ENCODE measurements at places on chromosomes 7 and 10.

DNA sequence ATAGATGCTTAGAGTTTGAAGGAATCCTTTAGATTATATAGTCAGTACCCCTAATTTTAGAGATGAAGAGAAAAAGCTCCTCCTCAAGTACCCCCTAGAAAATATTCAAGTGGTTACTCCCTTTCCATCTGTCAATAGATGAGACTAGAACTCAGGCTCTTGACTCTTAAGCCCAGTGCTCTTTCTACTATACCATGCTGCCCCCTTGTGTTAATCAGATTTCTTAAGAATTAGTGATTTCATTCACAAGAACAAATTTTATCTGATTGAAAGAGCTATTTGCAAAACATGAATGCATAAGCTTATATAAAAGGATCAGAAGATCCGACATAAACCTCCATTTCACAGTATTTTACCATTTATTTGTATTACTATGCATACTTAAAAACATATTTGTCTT is 179.3 kb downstream of the TFEC start:
- no peak for DNase-seq

DNA sequence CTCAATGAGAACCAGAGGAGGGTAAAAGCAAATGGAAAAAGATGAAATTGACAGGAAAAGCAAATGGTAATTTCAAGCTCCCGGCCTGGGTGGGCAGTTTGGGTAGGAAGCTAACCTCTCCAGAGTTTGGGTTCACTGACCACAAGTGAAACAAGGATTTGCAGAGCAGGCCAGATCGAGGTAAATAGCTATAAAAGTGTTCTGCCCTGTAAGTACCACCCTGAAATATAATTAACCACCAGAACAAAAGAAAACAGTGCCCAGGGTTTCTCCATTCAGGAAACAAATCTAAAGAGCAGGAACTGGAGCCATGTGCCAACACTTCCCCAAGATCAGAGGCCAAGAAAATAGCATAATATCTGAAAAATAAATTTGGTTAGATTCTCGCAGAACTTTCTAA is 276.7 kb upstream of the MEOX2 start:
- DNase-seq: no peak

DNA sequence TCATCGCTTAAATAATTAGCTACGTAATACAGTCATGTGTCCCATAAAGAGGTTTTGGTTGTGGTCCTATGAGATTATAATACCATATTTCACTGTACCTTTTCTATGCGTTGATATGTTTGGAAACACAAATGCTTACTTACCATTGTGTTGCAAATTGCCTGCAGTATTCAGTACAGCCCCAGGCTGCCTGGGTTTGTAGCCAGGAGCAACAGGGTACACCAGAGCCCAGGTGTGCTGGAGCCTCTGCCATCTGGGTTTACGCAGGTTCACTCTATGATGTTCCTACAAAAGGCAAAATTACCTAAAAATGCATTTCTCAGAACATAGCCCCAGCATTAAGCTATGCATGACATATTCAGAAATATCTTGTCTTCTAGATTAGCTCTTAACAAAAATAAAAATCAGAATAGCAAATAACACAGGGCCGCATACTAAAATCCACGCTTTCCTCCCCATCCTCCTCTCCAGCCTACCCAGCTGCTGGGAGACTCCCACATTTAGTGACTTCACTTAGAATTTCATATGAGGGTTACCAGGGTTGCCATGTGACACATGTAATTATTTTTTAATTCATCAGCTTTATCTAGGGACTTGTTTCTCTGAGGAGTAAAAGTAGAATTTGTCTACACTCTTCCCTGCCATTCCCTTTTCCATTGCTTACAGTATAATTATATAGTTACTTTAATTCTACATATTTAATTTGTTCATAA is 559.0 kb upstream of the ADARB2 start:
- no peak for DNase-seq

GRCh38 chr7:4959306-4959705 is 319 bp upstream of the MMD2 start:
- no peak for DNase-seq

DNA sequence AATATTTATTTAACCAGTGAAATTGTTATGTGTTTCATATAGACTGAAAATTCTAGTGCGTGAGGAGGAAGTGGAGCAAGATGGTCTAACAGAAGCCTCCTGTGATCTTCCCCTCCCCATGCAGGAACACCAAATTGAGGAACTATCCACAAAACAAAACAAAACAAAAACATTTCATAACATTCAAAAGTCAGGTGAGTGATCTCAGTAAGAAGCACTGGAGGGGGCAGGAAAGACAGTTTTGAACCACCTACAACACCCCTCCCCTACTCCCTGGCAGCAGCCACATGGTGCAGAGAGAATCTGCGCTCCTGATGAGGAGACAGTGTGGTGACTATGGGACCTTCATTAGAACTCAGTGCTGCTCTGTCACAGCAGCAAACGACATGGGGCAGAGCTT is 221.9 kb upstream of the SEMA3C start:
- DNase-seq: peak; percentile 6

- no peak for DNase-seq
These were observed 20.1 kb upstream of the FAM170B start for GRCh38 chr10:49153971-49154370.

- DNase-seq: no peak
These were observed 166.8 kb upstream of the MAGI2 start for GRCh38 chr7:79620291-79620690.

DNA sequence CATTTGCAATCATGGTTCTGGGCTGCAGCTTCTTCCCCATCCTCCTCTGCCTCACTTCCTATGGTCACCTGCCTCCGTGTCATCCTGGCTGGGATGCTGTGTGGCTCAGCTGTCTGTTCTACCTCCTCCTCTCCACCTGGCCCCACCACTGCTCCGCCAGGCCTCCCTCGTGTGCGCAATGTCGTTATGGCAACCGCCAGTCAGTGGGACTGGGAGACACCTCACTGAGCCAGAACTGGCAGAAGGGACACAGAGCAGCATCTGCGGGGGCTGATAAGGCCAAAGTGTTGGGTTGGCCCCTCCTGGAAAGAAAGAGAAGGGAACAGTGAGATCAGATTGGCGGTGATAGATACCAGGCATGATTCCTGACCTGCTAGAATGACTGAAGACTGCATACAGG is 527.5 kb downstream of the INHBA start:
- no peak for DNase-seq

DNA sequence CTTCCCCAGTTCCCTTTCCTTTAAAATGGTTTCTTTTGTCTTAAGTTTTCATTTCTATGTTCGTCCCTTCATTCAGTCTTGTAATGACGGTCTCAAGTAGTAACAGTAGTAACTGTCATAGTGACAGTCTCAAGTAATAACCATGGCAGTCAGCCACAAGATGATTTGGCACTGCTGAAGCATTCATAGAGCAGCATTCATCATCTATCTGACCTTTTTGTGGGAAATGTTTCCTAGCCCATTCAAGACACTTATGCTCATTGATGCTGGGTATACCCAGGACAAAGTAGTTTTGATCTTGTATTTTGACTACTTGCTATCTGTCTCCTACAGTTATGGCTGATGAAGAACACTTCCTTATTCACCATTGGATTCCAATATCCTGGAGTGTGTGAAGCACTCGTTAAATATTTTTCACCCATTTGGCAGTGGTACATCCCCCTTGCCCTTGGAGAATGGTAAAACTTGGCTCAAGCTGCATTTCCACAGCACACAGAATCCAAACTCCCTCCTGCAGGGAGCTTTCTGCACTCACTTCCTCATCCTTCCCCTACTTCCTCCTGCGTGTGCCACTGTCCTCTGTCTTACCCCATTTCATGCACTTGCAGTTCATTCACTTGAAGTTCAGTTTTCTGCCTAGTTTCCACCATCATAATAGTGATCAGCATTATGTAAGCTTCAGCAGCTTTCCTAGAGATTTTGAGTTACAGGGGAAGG is 19.0 kb downstream of the GIMAP4 start:
- DNase-seq: no peak

GRCh38 chr7:23546897-23547572 is 15.3 kb upstream of the TRA2A start:
- DNase-seq: peak; percentile 76

DNA sequence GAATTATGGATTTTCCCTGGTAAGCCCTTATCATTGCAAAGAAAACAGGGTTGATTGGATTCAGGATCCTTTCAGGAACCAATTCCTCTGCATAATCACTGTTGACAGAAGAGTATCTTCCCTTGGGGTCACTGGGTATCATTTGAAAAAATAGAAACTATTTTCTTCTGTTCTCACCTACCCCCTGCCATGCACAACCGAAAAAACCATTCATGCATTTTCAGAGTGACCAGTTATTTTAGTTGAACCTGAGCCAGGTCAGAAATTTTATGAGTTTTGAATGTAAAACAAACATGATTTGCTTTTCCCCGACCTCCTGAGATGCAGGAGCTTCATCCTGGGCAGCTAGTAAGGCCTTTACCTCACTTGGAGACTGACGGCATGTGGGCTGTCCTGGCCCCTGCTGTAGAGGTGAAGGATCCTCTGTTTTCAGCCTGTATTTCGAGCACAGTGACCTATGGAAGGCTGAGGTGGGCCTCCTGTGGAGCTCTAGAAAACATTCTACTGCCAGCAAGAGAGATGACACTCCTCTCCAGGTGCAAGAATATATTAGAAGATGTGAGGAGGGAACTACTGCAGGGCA is 30.1 kb downstream of the TMEM178B start:
- no peak for DNase-seq

DNA sequence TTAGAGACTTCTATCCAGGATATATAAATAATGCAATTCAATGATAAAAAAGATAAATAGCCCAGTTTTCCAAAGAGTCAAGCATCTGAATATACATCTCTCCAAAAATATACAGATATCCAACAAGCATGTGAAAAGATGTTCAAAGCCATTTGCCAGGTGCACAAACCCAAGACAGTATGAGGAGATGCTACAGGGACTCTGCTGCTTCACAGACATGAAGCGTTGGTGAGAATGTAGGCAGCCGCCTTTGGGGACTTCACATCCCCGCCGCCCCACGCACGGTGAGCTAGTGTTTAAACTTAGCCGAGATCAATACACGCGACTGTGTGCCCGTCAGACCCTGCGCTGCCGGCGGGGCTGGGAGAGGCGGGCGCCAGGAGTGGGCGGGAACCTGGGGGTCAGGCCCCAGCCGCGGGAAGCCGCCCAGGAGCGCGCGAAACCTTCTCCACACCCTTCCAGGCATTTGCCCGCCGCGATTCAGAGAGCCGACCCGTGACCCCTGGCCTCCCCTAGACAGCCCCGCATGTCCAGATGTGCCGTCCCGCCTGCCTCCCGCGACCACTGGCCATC is 927 bp upstream of the ALOX5 start:
- DNase-seq: no peak

- DNase-seq: peak; percentile 67
These were observed 2.3 kb downstream of the IGF2BP3 start for GRCh38 chr7:23467806-23468525.

DNA sequence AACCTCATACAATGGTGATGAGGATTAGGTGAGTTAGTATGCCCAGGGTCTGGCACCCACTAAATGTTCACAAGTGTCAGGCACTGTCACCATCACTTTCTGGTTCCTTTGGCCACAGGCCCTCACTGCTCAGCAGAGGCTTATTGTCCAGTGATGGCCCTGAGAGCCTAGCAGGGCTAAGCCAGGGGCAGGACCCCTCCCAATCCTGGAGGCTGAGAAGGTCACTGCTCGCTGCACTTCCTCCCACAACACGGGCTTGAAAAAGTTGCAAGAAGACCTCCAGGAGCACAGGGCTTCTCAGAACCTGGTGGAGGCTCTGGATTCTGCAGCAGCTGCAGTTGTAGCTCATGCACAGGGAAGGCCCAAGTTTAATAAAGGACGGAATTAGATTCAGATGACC is 48.1 kb downstream of the DRGX start:
- DNase-seq: no peak

DNA sequence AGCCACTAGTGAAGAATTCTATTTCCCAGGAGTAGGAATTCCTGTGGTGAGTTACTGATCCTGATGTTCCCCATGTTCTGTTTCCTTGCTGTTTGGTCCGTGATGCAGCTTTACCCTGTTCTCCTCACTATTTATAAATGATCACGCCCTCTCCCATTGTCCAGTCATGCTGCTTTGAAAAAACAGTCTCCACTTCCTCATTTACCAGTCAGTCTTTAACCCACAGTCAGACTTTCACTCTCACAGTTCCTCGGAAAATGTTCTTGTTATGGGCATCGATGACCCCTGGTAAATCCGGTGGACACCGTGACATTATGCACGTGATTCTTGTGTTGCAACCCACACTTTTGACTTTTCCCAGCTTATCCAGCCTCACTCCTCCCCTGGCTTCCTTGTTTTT is 14.4 kb downstream of the SCIN start:
- DNase-seq: peak; percentile 24

DNA sequence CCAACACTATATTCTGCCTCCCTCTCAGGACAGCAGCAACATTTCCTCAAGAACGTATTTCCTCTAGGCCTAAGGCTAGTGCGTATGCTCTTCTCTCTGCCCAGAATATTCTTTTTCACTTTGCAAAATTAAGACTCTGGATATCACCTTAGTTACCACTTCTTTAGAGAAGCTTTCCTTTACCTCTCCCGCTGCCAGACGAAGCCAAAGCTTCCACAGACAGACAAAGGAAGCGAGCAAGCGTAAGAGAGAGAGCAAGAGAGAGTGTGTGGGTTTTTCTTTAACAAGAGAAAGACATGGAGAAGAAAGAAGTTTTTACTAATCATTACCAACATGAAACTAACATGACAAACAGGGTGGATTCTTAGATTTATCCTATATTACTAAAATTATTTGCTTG is 64.1 kb downstream of the P4HA1 start:
- DNase-seq: no peak

- DNase-seq: peak; percentile 60
These were observed 75.3 kb upstream of the CC2D2B start for GRCh38 chr10:95832216-95833041.

GRCh38 chr7:112414855-112415490 is 35.3 kb upstream of the IFRD1 start:
- no peak for DNase-seq

- no peak for DNase-seq
These were observed 60.5 kb downstream of the CCNY start for GRCh38 chr10:35396560-35397434.

DNA sequence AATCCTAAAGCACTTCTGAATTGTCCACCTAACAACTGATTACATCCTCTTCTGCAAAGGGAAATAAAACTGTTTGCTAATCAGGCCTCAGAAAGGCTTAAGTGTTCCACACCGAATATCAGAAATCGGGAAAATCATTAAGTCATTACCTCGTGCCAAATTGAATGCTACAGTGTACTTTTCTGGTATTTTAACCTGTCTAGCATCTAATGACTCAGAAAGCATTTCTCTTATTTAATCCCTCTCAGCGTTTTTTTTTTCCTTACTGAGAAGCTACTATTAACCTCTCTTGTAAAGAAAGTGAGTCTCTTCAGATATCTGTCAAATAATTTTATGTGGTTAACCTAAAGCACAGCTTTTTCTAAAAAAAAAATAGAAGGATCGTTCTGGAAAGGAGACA is 28.6 kb downstream of the VIM start:
- DNase-seq: no peak

GRCh38 chr10:45308707-45309106 is 6.7 kb downstream of the OR13A1 start:
- DNase-seq: peak; percentile 42

GRCh38 chr7:81846398-81846797 is 76.6 kb upstream of the HGF start:
- no peak for DNase-seq
